ENCODE measurements at places on chromosomes 7 and 10. TPM values are rescaled to one million over a fixed set of nuclear protein-coding genes. Genes with fewer than 3 reads are reported as not detected.
A peak's percentile ranks its signal among the peaks of the same experiment; 100 is the strongest.

- peaks cover 14% of the 10 kb centered on the region for H3K36me3 ChIP-seq
- H3K4me3 ChIP-seq = no peak overlapping the region
- H3K27me3 ChIP-seq = no peaks in the 10 kb centered on the region
Measured at GRCh38 chr7:98288064-98288823, 6.8 kb downstream of the BRI3 start.

Gene PCLO
- polyA plus RNA-seq = not detected

GRCh38 chr10:72850861-72851260 is 42.7 kb upstream of the OIT3 start:
- no peaks in the 10 kb centered on the region for H3K4me1 ChIP-seq
- H3K27ac ChIP-seq = no peak overlapping the region
- H3K4me3 ChIP-seq = no peak overlapping the region

DNA sequence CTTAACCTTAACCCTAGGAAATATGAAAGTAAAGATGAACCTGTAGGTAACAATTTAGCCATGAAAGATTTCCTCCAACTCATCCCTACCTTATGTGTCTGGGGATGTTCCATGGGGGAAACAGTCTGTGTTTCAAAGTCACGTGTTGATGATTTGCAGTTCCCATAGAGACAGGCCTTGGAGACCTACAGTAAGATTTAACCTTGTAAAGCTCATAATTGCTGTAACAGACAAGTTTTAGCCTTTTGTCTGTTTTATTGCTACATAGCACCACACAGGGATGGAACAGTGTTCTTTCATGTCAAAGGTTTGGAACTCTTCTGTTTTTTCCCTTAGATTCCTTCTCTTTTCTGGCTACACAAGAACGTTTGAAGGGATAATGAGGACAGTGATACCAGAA is 35.2 kb upstream of the ITGA8 start:
- H3K4me1 ChIP-seq = no peaks in the 10 kb centered on the region
- no peak overlapping the region for H3K27ac ChIP-seq
- no peaks in the 10 kb centered on the region for H3K27me3 ChIP-seq
- DNase-seq = no peak

Gene TMEM236
- polyA plus RNA-seq = 0.03 TPM

DNA sequence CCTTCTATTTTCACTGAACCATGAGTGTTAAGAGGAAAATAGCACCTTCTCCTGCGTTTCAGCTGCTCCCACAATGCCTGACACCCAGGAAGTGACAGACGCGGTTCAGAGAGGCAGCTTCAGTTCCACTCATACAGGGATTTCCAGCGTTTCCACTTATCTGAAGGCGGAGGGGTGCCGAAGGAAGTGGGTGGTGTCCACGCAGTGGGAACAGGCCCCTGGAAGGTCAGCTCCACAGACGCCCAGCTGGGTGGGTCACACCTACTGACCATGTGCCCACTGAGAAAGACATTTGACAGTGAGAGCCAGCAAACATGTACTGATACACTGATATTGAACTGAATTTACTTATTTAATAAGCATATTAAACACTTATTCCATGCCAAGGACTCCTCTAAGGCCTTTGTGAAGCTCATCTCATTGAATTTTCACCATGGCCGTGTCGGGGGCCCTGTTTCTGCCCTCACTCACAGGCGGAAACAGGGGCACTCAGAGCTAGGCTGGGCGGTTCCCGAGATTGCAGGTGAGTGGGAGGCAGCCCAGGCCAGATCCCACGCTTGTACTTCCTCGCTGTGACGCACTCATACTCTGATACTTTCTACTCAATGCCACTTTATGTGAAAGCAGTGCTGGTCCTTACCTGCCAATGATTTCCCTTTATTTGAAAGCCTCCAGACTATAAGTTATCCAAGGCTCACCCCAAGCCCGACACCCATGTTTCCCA is 96.8 kb downstream of the TCERG1L start:
- H3K36me3 ChIP-seq = no peaks in the 10 kb centered on the region
- H3K27ac ChIP-seq = no peak overlapping the region
- no peak overlapping the region for H3K4me3 ChIP-seq

GRCh38 chr7:143929224-143929920 is 5.7 kb upstream of the OR2F2 start:
- no peaks in the 10 kb centered on the region for H3K36me3 ChIP-seq
- no peak overlapping the region for H3K4me3 ChIP-seq
- H3K27ac ChIP-seq = no peak overlapping the region
- H3K4me1 ChIP-seq = no peaks in the 10 kb centered on the region

DNA sequence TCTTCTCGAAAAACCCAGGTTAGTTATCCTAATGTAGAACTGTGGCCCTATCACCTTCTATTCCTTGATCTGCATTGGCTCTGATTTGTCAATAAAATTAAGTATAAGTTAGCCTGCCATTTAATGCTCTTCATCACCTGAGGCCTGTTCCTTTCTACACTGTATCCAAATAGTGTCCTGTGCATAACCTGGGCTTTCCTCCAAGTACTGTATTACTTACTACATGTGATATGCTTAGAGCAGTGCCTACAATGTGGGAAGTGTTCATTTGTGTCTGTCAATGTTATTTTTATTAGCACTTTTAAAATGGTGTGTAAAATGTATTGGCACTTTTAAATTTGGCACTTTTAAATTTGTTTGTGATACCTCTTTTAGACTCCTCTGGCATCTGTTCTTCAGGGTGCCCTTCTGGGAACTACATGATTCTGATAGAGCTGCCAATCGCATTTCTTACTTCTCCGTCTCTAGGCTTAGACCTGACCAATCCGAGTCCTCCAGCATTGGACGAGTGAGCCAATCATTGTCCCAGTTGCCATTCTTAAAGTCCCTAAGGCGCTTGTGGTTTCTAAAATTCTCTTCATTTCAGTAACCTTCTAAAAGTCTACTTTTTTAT is 85.5 kb downstream of the GNAI1 start:
- H3K27me3 ChIP-seq = no peaks in the 10 kb centered on the region
- H3K4me1 ChIP-seq = no peaks in the 10 kb centered on the region
- H3K36me3 ChIP-seq = no peaks in the 10 kb centered on the region
- H3K4me3 ChIP-seq = no peak overlapping the region
- H3K27ac ChIP-seq = no peak overlapping the region
- DNase-seq = no peak

DNA sequence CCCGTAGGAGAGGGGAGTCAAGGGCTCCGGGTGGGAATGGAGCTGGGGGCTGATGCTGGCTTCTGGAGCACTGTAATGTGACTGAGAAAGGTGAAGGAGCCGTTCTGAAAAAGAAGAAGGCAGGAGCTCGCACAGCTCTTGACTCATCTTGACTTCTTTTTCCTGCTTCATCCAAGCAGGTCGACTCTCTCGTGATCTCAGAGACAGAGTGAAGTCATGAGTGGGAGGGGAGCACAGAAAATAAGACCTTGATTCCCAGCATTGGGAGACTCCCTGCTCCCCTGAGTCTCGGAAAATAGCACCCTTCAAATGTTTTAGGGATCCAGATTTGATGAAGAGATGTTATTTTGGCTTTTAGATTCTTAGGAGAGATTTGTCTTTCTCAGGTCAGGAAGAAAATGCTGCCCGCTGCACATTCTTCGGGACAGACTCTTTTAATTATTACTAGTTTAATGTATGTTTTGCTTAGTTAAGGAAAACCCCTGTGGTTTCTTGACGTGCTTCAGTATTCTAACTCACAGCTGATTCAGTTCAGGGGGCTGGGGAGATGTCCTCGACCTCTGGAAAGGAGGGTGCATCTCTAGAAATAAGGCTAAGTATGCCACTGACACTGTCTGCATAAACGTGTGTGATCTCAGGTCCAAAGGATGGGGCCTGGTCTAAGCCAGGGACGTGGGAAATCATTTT is 34.1 kb downstream of the EGFR start:
- no peaks in the 10 kb centered on the region for H3K4me1 ChIP-seq
- no peak overlapping the region for H3K4me3 ChIP-seq
- H3K36me3 ChIP-seq = no peaks in the 10 kb centered on the region
- no peak overlapping the region for H3K27ac ChIP-seq

Gene PNLIPRP3
- not detected for polyA plus RNA-seq

DNA sequence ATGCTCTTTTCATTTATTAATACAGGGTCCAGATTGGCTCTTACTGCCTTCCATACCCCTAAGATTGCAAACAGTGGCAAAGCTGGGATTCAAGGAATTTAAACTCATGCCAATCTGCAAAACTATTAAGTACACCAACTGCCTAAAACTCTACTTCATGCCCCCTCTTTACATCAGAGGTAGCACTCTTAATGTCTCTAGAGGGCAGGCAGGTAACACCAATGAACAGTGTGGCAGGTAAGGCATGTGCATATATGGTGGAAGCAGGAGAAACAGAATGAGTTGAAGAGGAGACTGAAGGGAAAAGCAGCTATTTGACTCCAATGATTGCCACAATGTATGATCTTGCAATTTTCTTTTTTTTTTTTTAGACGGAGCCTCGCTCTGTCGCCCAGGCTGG is 156.7 kb downstream of the BTAF1 start:
- peaks cover 6% of the 10 kb centered on the region for H3K36me3 ChIP-seq
- H3K27me3 ChIP-seq = no peaks in the 10 kb centered on the region
- no peaks in the 10 kb centered on the region for H3K4me1 ChIP-seq
- no peak overlapping the region for H3K4me3 ChIP-seq
- no peak overlapping the region for H3K27ac ChIP-seq

Gene BAIAP2L1
- 0.32 TPM for polyA plus RNA-seq

DNA sequence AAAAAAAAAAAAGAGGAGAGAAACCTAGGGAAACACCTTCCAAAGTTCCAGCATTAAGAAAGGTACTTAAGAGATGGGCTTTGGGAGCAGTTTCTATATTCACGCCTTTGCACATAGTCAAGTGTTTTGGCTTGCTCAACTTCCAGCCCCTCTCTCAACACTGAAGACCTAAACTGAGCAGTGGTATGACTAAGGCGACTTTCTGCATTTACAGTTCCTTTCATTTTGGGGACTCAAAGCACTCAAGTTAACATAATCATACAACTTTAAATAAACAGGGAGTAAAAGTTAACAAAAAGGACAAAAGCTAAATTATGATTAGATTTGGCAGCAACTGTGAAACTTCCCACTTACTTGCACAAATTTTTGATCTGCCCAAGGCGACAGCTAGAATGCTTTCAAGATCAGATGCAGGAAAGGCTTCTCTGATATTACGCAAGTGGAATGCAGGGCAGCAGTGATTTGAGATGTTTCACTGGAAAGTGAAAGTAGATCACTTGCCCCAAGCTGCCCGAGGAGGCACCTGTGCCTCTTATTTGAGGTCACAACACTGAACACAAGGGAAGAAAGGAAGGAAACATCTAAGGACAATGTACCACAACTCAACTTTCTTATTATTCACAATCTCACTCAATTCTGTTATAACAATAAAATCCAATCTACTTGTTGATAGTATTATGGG is 199.5 kb downstream of the SKAP2 start:
- peak; percentile 50 for DNase-seq
- H3K36me3 ChIP-seq = no peaks in the 10 kb centered on the region
- no peaks in the 10 kb centered on the region for H3K27me3 ChIP-seq
- peaks cover 16% of the 10 kb centered on the region for H3K4me1 ChIP-seq
- H3K27ac ChIP-seq = no peak overlapping the region

- H3K4me1 ChIP-seq = no peaks in the 10 kb centered on the region
- DNase-seq = no peak
- no peaks in the 10 kb centered on the region for H3K27me3 ChIP-seq
Measured at GRCh38 chr7:159240962-159241361, 96.3 kb upstream of the VIPR2 start.

GRCh38 chr7:130009848-130010688 is 41.1 kb downstream of the ZC3HC1 start:
- no peak for DNase-seq
- H3K27ac ChIP-seq = no peak overlapping the region
- no peak overlapping the region for H3K4me3 ChIP-seq
- no peaks in the 10 kb centered on the region for H3K4me1 ChIP-seq

Gene GDI2
- polyA plus RNA-seq = 193 TPM

Gene HOXA10
- polyA plus RNA-seq = not detected

Gene PLAU
- polyA plus RNA-seq = not detected

Gene FAM131B
- polyA plus RNA-seq = not detected

Gene RET
- polyA plus RNA-seq = not detected

DNA sequence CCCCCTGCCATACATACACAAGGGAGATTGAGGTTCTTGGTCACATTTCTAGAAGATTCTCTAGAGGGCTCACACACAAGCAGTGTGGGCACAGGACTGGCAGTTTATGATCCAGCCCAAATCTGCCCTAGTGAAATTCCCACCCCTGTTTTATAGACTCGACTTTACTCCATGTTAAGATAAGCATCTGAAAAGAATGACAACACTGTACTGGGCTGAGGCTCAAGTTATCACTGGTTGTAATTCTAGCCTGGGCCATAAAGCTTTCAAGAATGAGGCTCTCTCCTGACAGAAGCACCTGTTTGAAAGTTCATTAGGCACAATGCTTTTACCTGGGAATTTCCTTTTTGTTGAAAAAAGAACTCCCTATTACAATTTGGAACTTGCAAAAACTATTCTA is 195.6 kb upstream of the GLI3 start:
- no peaks in the 10 kb centered on the region for H3K4me1 ChIP-seq
- H3K4me3 ChIP-seq = no peak overlapping the region
- no peak for DNase-seq

GRCh38 chr7:127802845-127803244 is 150.9 kb downstream of the SND1 start:
- no peak for DNase-seq
- no peak overlapping the region for H3K4me3 ChIP-seq
- no peak overlapping the region for H3K27ac ChIP-seq
- H3K4me1 ChIP-seq = peaks cover 29% of the 10 kb centered on the region
- peaks cover 3% of the 10 kb centered on the region for H3K36me3 ChIP-seq

Gene GNAT3
- not detected for polyA plus RNA-seq
